Cardiac muscle cell (in vitro differentiated cells and primary cell): ENCODE measurements at places on chromosomes 6 and 20. TPM values are rescaled to one million over a fixed set of nuclear protein-coding genes. Genes with fewer than 3 reads are reported as not detected.

Gene SLC22A16
- not detected in 2 replicates for total RNA-seq

Gene SDC4
- 36.0 and 55.7 TPM in 2 replicates for total RNA-seq

Gene SLC35D3
- 0.74 and 2.4 TPM in 2 replicates for total RNA-seq

Gene OPN5
- 0.14 TPM in 1 of 2 replicates, not detected in the other for total RNA-seq

Gene BTN1A1
- not detected in 2 replicates for total RNA-seq

Gene GLP1R
- total RNA-seq, result 0.11 and 0.12 TPM in 2 replicates

Gene SMLR1
- not detected in 2 replicates for total RNA-seq

Gene VARS1
- total RNA-seq, result 46.3 and 49.7 TPM in 2 replicates

Gene TFAP2B
- total RNA-seq, result not detected in 2 replicates

Gene C20orf204
- total RNA-seq, result 0.88 and 2.2 TPM in 2 replicates

Gene KHDC1L
- not detected in 2 replicates for total RNA-seq

Gene MAP1LC3A
- total RNA-seq, result 24.3 and 38.7 TPM in 2 replicates

Gene CMTR1
- total RNA-seq, result 40.7 and 53.3 TPM in 2 replicates
